Activated CD8-positive, alpha-beta memory T cell treated with anti-CD3 and anti-CD28 coated beads, Interleukin-2, amount 10 ng/mL, durations not matched to agents 7 days and 5 days (primary cell): ENCODE measurements at places on chromosomes 4 and X. TPM values are rescaled to one million over a fixed set of nuclear protein-coding genes. Genes with fewer than 3 reads are reported as not detected.
A peak's percentile ranks its signal among the peaks of the same experiment; 100 is the strongest.

- DNase-seq = no peak
These were observed 6.3 kb downstream of the SLC39A8 start for GRCh38 chr4:102339018-102339417.

ANK2 gene
- 2.4 TPM for total RNA-seq

DNA sequence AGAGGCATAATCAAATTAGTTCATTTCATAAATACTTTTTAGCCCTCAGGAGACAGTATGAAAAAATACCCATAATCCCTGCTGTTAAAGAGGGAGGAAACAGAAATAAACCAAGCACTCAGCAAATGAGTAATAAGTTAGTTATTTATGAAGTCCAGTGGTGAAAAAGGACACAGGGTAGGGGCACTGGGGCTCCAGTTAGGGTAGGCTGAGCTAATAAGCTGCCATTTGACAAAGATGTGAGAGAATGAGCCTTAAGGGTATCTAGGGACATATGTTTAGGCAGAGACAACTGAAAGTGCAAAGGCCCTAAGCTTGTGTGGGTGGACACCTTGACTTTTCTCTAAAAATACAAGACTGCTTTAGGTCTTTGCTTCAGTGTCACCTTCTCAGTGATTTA is 94.4 kb downstream of the IL15 start:
- DNase-seq = no peak

GRCh38 chrX:12979616-12980015 is 4.7 kb downstream of the TMSB4X start:
- no peak for DNase-seq

P2RY4 gene
- not detected for total RNA-seq

OTUD6A gene
- not detected for total RNA-seq

DNA sequence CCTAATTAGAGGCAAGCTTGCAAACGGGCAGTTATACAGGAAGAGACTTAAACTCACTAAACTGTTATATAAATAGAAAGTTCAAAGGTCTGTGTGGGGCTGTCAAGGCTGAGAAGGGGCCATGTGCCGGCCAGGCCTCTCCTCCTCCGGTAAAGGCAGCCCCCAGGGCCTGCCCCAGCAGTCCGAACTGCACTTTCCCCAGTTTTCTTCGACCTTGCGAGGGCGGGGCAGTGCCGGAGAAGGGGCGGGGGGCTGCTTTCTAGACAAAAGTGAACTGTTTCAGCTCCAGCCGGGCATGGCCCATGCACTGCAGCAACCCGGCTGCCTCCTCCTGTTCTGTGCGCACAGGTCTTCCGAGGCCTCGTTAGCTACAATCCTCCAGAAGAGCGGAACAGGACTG is 4.1 kb downstream of the AFF2 start:
- DNase-seq = no peak

GRCh38 chr4:153326513-153326912 is 18.0 kb upstream of the MND1 start:
- DNase-seq = no peak

SOX3 gene
- not detected for total RNA-seq

FHIP1A gene
- total RNA-seq = not detected

GRCh38 chr4:56821381-56822243 is at the start of gene SPINK2:
Gene SPINK2 (minus strand): TSS chr4:56821701. CDS start chr4:56821662, 39 bp downstream.
- peak; percentile 61 for DNase-seq
